Caco-2 (cell line): ENCODE measurements at places on chromosomes 3 and 15. TPM values are rescaled to one million over a fixed set of nuclear protein-coding genes. Genes with fewer than 3 reads are reported as not detected.
A peak's percentile ranks its signal among the peaks of the same experiment; 100 is the strongest.

Gene FYCO1
- total RNA-seq = 10.8 and 10.9 TPM in 2 replicates

Gene MAP1A
- 0.84 and 0.88 TPM in 2 replicates for total RNA-seq

Gene EDC3
- total RNA-seq = 50.9 and 62.0 TPM in 2 replicates

Gene MIX23
- total RNA-seq = 85.2 and 86.2 TPM in 2 replicates

Gene IL17RD
- total RNA-seq = 2.7 and 3.1 TPM in 2 replicates

GRCh38 chr3:31785734-31786133 lies 195.3 kb downstream of the OSBPL10 start:
- no peaks in the 10 kb centered on the region for H3K27me3 ChIP-seq
- no peak overlapping the region for H3K4me3 ChIP-seq

DNA sequence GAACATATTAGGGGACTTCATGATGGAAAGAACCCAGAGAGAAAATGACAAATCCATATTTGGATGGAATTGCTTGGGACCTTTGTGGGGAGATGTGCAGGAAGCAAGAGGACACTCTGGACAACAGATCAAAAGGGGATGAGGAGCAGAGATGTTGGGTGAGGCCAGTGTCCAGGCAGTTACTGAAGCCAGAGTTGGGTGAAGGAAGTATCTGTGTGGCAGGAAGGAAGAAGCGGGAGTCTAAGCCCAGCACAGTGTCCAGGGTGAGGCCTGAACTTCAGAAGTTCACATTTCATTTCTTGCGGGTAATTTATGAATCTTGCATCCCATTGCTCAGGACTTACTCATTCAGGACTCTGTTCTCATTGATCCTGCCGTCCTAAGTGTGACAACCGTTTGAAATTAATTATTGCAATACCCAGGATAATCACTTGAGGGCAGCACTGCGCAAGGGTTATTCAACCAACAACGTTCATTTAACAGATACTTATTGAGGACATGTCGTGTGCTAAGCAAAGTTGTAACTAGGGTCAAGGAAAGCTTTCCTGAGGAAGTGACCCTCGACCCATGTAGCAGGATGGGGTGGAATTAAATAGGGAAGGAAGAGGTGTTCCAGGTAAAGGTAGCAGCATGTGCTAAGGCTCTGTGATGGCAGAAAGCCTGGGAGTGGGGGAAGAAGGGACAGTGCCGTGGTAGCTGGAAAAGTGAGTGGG lies 61.3 kb upstream of the CMTM8 start:
- no peaks in the 10 kb centered on the region for H3K36me3 ChIP-seq
- 0 out of 2 replicates have a peak, but pooled peaks cover 5% of the 10 kb centered on the region for H3K4me1 ChIP-seq
- DNase-seq = peak; percentile 55
- no peaks in the 10 kb centered on the region for H3K27me3 ChIP-seq

DNA sequence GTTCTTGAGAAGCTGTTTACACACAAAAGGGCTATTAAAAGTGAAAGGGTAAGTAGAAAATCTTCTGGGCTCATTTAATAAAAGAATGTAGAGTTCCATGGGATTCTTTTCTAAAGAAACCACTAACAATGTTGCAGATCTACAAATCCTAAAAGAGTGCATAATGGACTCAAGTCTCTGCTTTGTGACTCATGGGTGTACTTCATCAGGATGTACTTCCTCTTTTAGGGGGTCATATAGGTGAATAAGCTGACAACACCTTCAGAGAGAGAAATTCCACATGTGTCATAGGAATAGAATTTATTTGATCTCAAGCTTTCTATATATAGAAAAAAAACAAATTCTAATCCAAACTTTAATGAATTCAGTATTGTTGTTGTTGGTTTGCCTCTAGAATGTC lies 355.5 kb downstream of the TIGIT start:
- H3K27me3 ChIP-seq = no peaks in the 10 kb centered on the region
- no peak overlapping the region for H3K27ac ChIP-seq
- DNase-seq = no peak
- peaks cover 10% of the 10 kb centered on the region for H3K4me1 ChIP-seq
- no peaks in the 10 kb centered on the region for H3K36me3 ChIP-seq

DNA sequence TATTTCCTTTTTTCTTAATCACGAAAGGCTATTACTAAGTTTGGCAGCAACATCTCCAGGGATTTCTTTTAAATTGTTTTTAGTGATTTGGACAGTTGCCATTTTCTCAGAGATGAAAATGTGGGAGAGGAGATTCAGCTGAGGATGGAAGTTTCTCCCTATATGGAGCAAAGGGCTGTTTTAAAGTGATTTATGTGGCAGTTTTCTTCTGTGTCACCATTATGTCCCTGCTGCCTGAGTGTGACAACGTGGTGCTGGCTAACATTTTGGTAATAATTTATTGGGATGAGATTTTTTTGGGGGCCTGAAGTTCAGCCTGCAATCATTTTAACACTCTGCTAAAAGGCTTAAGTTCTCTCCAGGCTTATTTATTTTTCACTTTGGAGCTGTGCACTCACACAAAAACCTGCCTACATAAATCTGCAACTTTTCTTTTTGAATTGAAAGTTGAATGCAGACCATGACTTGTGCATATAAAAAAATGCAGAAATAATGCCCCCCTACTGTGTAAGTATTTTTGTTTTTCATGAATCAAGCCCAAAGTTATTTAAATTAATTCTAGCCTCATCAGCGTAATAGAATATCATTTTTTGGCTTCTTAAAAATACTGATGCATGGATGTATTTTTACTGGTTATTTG lies 210.9 kb downstream of the ZIC1 start:
- DNase-seq = no peak
- no peak overlapping the region for H3K27ac ChIP-seq
- no peaks in the 10 kb centered on the region for H3K4me1 ChIP-seq

DNA sequence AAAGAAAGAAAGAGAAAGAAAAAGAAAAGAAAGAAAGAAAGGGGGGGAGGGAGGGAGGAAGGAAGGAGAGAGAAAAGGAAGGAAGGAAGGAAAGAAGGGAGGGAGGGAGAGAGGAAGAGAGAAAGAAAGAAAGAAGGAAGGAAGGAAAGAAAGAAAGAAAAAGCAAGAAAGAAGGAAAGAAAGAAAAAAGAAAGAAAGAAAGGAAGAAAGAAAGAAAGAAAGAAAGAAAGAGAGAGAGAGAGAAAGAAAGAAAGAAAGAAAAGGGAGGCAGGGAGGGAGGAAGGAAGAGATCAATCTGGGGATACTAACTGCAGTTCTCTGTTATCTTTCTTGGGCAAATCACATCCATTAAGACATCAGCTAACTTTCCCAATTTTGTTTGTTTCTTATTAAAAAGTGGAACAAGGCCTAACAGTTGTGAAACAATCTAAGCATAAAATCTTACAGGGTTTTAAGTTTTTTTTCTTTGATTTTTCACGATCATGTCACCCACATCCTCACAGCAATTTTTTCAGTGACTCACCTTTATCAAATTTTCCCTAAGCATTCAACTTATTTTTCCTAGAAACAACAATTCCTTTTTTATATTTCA lies 36.8 kb downstream of the TBC1D2B start:
- no peak overlapping the region for H3K4me3 ChIP-seq
- peaks cover 4% of the 10 kb centered on the region for H3K4me1 ChIP-seq
- H3K27me3 ChIP-seq = no peaks in the 10 kb centered on the region
- H3K27ac ChIP-seq = no peak overlapping the region

DNA sequence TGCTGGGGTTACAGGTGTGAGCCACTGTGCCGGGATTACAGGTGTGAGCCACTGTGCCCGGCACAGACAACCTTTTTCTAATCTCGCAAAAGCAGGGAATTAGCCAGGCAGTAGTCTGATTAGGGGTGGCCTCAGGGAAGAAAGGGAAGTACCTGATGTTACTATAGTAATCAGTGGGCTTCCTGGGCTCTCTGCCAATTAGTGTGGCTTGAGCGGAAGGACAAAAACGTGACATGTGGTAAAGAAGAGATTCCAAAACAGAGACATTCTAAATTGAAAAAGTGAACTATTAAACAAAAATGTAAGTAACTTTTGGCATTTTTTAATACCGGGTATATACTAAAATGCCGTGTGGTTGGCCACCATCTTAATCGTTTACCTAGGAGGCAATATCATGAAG lies 48.1 kb downstream of the CFAP20DC start:
- H3K4me1 ChIP-seq = no peaks in the 10 kb centered on the region
- no peak for DNase-seq
- no peak overlapping the region for H3K27ac ChIP-seq
- H3K27me3 ChIP-seq = no peaks in the 10 kb centered on the region
- no peak overlapping the region for H3K4me3 ChIP-seq
- no peaks in the 10 kb centered on the region for H3K36me3 ChIP-seq

DNA sequence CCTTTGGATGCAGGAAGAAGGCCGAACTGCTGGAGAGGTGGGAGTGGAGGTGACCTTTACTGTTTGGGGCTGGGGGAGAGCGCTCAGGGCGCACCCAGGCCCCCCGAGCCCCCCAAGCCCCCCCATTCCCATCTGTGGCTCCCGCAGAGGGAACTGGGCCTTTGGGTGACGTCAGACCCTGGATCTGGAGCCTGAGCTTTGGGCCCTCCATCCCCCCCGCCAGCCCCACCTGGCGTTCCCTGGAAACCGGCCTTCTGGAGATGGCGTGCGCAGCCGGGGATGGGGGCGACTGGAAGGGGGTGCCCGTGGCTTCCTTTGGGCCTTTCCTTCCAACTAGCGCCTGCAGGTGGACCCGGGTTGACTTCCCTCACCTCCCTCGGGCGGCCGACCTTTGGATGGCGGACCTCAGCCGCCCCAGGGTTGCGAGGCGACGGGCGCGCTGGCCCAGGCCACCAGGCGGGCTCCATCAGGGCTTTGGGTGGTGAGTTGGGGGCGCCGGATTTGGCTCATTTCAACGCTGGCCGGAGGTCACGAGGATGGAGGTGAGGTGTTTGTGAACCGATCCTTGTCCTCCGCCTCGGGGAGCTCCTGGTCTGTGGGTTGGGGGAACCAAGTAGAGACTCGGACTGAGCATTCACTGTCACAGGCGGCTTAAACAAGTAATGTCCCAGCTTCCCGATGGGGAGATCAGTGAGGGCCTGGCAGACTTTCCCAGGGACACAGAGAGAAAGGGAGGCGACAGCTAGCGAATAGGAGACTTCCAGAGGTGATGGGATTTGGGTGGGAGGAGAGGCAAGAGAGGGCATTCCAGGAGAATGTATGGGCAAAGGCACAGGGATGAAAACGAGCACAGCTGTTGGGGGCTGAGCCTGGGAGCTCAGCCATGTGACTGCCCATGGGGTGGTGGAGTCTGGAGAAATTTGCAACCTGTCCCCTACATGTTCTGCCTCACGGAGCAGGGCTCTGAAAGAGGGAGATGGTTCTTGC lies 709 bp downstream of the SCAMP5 start:
- no peak overlapping the region for H3K27ac ChIP-seq
- peaks cover 1% of the 10 kb centered on the region; the same call in 1 of the 2 replicates for H3K27me3 ChIP-seq
- DNase-seq = no peak
- 0 out of 2 replicates have a peak, but pooled peaks cover 2% of the 10 kb centered on the region for H3K4me1 ChIP-seq
- H3K36me3 ChIP-seq = no peaks in the 10 kb centered on the region

- peaks cover under 1% of the 10 kb centered on the region for H3K4me1 ChIP-seq
- H3K4me3 ChIP-seq = no peak overlapping the region
- no peaks in the 10 kb centered on the region for H3K27me3 ChIP-seq
- no peaks in the 10 kb centered on the region for H3K36me3 ChIP-seq
Measured at GRCh38 chr15:64045101-64045435, 1.2 kb downstream of the DAPK2 start.

DNA sequence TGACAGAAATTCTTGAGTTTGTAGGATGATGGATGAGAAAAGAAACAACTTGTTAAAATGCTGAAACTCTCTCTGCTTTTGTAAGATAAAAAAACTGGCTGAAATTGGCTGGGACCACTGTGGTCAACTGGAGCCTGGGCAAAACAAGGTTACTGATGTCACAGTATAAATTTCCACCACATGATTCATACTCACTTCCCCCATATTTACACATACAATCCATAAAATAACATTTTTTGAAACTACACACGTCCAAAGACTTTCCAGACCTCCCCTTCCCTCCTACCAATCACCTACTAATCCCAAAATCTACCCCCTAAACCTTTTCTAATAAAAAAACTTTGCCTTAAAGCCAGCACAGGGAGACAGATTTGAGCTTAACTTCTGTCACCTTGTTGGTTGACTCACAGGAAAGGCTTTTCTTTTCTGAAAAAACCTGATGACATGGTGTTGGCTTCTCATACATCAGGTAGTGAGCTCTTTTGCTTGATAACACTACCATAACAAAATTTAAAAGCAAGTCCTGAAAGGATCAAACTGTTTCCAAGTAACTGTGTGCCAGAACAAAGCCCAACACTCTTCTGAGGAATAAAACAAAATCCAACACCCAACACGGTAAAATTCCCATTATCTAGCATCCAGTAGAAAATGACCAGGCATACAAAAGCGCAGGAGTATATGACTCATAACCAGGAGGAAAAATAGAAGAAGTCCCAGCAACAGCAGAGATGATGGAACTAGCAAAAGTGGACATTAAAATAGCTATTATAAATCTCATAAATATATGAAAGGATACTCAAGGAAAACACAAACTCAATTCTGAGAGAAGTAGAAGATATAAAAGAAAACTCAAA lies 87.3 kb upstream of the SNRK start:
- no peaks in the 10 kb centered on the region for H3K36me3 ChIP-seq
- no peaks in the 10 kb centered on the region for H3K4me1 ChIP-seq
- DNase-seq = no peak
- H3K27ac ChIP-seq = no peak overlapping the region

GRCh38 chr3:55771503-55771902 lies 284.4 kb upstream of the WNT5A start:
- H3K4me1 ChIP-seq = no peaks in the 10 kb centered on the region
- H3K36me3 ChIP-seq = no peaks in the 10 kb centered on the region
- H3K27me3 ChIP-seq = no peaks in the 10 kb centered on the region
- no peak for DNase-seq
- H3K27ac ChIP-seq = no peak overlapping the region

- no peaks in the 10 kb centered on the region for H3K27me3 ChIP-seq
- H3K36me3 ChIP-seq = no peaks in the 10 kb centered on the region
- no peak overlapping the region for H3K4me3 ChIP-seq
- no peak overlapping the region for H3K27ac ChIP-seq
- no peak for DNase-seq
Measured at GRCh38 chr3:117252208-117252607, 542.6 kb downstream of the TUSC7 start.
